ENCODE measurements at places on chromosomes 5 and 9.

DNA sequence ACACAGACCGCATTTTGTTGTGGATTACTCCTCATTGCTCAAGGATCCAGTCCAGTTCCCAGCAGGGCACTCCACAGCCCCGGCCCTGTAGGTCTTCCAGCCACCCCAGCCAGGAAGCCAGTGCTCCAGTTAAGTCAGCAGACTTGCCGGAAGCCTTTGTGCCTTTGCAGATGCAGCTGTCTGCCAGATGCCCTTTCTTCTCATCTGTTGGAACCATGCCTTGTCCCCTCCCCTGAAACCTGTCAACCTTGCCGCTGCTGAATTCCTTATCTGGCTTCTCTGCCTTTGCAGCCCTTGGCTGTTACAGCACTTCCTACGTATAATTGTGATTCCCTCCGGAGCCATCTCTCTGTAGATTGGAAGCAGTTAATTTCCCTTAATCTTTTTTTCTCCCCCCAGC, 28.4 kb downstream of the PSAT1 start:
- no peak for DNase-seq

GRCh38 chr5:59553992-59554391, 339.5 kb downstream of the PDE4D start:
- no peak for DNase-seq

DNA sequence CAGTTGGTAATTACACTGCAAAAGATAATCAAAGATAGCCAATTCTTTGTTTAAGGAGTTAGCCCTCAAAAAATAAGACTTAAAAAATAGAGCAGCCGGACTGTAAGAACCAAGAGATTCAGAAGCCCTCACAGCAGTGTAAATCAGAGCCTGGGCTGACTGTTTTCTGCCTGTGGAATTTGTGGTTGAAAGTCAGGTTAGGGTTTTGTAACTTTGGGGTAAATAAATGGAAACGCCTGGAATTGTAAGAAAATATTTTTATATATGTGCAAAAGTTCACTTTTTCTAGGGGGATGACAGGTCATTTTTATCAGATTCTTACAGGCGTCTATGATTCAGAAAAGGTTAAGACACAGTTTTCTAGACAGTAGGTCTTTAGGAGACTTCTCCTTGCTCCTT, 35.6 kb downstream of the KLHL3 start:
- DNase-seq: no peak

- DNase-seq: peak; percentile 38
Measured at GRCh38 chr5:132962429-132963021, 909 bp downstream of the AFF4 start.

DNA sequence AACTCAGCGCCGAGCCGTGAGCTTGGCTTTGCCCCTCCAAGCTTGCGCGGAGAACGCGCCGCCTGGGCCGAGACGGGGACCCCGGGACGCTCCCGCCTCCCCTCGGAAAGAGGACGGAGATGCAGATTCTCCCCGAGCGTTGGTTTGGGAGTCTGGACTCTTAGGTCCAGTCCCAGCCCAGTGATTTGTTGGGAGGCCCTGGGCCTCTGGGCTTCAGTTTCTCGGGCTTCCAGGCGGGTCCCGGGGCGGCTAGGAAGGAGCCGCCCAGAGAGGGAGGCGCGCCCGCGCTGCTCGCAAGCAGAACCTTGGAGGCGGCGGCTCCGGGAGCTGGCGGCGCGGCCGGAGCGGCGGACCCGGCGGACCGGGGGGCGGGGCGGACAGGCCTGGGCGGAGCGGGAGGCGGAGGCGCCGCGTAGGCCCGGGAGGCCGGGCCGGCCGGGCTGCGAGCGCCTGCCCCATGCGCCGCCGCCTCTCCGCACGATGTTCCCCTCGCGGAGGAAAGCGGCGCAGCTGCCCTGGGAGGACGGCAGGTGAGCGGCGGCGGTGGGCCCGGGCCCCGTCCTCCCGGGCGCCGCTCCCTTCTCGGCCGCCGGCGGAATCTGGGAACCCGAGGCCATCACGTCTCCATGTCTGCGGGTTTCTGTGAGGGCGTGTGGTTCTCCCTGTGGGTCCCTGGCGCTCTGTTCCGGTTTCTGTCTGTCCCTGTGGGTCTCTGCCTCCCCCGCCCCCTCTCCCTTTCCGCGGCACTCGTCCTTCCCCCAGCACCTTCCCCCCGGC, at the start of gene B4GALT7:
TSS of gene B4GALT7 (plus strand) at position 402 of the 777 bp plus-strand sequence. CDS start at position 481, 79 bp downstream.
- DNase-seq: peak; percentile 80

GRCh38 chr5:14109771-14110170, 33.4 kb upstream of the TRIO start:
- no peak for DNase-seq
